ENCODE measurements at places on chromosomes 13 and 19.

DNA sequence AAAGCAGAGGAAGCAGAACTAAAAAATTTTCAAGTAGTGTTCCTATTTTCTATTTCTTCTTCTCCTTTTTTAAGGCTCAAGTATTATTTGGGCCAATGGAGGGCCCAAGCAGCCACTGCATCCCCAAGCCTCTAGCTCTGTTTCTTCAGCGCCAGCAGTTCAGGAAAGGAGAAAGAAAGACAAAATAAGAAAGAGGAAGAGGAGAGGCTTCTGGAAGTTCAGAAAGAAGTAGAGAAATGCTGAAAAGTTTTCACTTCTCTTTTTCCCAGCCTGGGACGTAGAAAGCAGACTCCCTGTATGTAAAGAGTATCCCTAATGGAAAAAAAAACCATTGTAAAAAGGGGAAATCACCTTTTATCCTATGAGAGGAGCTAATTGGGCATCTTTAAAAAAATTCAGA is 165.5 kb upstream of the KLF12 start:
- DNase-seq, result no peak

DNA sequence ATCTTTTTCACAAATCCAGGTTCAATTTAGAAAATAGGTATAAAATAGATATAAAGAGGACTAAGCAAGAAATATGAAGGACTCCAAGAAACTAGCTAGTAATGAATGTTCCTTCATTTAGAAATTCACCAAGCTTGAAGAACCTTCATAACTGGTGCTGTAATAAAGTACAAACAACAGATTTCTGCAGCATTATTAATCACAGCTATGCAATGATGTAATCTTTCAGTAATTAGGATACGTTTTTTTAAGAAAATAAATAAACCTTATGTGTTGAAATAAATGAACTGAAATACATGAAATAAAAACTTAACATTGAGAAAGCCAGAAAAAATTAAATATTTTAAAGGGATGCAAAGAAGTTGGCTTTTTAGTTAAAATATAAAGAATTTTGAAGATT is 236.1 kb downstream of the RGCC start:
- DNase-seq, result no peak

- DNase-seq, result no peak
These were observed 11.7 kb upstream of the MKNK2 start for GRCh38 chr19:2062770-2063169.

GRCh38 chr19:38422438-38422837 is 3.6 kb downstream of the RASGRP4 start:
- DNase-seq, result no peak

GRCh38 chr13:51325837-51326236 is 13.7 kb upstream of the SERPINE3 start:
- DNase-seq, result no peak

DNA sequence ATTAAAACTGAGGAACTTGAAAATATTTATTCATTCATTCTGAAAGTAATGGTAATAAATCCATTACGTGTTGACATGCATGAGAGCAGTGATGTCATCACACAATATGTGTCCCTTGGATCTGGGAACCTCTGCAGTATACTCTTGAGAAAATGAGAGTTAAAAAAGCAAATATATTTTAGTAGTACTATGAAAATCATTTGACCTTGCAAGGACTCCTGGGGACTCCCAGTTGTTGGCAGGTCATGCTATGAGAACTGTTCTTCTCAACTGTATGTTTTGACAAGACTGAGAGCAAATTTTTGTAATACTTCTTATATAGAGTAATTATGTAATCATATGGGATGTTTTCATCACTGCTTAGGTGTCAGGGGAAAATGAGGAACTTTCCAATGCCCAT is 249.4 kb downstream of the PCCA start:
- no peak for DNase-seq

DNA sequence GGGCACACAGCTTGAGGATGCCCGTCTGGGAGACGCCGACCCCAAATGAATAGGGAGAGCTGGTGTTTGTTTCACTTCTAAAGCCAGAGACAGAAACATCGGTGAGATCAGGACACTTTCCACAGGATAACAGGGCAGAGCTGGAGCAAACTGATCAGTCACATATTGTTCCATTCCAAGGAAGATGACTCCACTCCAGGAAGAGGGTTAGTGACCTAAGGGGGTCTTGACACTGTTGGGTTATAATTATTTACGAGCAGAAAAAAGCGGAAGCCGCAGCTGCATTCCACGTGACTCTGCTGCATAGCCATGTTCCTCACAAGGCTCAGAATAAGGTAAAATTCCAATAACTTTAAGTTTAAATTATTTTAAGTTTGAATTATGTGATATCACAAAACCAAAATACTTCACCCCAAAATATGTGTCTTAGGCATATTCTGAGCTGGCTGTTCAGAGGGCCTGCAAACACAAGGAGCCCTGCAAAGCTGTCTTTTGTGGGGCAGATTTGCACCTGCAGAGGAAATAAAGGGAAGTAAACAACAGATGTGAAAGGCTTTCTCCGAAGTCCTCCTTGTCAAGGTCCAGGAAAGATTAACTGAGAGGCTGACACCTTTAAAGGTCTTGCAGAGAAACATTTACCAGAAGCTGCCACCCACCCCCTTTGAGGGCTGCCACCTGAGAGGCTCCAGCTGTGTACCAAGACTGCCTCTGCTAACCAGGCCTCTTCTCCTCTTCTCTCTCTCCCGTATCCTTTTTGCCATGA is 819.2 kb downstream of the UQCRFS1 start:
- no peak for DNase-seq

GRCh38 chr13:85230691-85231093 is 568.5 kb downstream of the SLITRK6 start:
- DNase-seq, result no peak

- DNase-seq, result no peak
These were observed 4.6 kb upstream of the PLPP2 start for GRCh38 chr19:295687-296370.

Data from head of caudate nucleus (tissue), 42 donors.